ENCODE measurements at places on chromosomes 6 and 20.

DNA sequence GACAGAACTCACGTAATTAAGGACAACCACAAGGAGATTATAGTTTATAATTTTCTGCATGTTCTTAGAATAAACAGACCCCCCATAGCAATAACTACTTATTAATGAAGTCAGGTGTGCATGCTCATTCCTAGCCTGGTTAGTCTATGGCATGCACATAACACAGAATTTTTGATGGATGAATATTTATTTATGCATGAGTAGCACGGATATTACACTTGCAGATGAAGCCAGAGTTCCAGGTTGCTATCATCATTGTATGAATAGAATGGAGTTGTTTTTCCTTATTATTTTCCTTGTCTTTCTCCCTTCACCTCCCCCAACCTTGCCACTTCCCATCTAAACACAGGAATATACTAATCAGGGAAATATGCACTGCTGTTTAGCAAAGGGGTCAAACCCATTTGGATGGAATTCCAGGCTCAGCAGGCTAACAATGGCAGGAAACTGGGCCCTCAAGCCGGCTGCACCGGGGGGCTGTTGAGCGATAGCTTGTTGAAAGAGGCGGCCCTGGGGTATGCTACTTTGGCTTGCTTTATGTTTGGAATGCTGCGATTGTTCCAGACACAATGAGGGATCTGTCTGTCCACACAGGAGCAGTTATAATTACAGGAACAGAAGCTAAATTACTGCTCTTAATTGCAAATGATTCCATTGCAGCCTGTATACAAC is 112.6 kb downstream of the TMEM170B start:
- no peak for DNase-seq

DNA sequence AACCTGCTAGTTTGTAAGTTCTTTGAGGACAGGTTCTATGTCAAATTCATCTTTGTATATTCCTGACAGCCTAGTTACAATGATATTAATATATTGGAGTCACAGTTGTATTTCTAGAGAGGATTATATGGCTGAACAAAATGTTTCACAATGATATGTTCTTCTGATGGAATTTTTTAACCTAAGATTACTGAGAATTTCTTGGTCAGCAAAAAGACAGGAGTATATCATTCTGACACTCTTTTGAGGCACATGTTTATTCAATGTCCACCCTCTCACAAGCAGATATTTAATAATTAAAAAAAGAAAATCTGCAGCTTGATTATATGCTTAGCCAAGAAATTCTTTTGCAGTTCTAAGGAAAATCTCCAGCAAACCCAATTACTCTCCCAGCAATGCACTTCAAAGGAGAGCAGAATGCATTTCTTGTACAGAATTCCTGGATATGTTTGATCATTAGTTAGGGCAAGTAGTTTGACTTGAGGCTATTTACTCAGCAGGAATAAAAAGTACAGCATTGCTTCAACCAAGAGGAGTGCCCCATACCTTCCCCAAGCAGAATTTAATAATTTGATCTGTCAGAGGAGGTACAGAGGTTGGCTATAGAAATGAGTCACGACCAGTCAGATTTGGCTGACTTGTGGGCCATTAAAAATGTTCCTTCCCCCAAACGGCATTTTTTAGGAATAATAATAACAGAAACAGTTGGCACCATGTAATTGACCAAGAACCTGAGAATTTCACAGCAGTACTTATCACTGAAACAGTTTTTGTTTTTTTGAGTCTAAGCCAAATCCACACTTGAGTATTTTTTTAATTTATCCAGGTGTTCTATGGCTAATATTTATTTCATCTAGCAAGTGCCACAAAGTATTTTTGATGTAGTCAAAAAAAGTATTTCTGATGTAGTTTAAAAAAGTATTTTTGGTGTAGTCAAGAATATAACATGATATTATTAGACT is 508.1 kb upstream of the FLRT3 start:
- DNase-seq, result no peak

GRCh38 chr6:12548526-12548925 is 168.0 kb upstream of the PHACTR1 start:
- DNase-seq, result no peak

DNA sequence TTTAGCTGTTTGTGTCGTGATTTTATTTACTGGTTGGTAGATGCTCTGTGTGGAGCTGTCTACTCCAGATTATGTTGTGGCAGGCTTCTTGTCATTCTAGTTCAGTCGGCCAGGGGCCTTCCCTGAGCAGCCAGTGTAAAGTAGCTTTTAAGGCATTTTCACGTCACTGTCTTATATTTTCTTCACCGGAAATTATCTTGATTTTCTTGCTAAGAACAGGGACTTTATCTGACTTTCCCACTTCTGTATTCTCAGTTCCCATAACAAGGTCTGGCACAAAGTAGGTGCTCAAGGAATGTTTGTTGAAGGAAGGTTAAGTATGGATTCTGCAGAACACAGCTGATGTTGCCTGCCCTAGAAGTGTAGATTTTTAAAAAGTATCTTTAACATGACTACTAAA is 868 bp downstream of the LTV1 start:
- DNase-seq, result no peak

DNA sequence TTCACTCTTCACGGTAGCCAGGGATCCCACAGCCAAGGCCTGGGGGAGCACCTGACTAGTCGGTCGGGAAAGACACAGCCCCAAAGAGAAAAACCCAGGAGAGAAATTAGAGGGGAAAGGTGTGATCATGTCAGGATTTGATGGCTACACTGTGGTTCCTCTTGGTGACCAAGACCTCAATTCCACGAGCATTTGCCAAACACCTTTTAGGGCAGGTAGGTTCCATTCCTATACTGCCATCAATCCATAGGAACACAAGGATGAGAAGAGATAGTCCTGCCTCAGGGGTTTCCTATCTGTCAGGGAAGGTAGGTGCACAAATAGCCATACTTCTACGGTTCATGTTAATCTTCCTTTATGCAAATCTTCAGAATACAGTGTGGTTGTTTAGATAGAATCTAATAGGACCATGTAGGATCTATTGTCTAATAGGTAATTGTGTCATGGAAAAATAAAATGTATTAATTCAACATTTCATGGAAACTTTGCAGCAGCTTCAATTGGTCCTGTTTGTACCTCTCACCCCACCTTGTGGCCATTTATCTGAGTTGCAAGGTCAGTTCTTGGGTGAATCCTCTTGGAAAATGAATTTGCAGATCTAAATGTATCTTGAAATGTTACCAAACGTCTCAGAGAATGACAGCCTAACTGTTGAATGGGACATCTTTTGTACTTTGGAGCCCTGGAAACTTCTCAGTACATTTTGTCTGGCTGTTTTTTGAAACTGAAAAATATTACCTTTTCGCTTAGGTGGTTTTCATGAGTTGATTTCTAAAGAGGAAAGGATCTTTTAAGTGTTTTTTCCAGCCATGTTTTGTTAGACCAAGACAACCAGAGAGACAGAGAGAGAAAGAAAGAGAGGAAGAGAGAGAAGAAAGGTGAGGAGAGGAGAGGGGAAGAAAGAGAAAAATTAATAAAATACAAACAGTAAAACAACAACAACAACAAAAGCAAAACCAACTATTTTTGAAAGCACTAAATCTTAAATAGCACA is 33.7 kb upstream of the IYD start:
- DNase-seq, result peak; percentile 67

GRCh38 chr6:95083506-95083905 is 493.8 kb upstream of the MANEA start:
- DNase-seq, result no peak

DNA sequence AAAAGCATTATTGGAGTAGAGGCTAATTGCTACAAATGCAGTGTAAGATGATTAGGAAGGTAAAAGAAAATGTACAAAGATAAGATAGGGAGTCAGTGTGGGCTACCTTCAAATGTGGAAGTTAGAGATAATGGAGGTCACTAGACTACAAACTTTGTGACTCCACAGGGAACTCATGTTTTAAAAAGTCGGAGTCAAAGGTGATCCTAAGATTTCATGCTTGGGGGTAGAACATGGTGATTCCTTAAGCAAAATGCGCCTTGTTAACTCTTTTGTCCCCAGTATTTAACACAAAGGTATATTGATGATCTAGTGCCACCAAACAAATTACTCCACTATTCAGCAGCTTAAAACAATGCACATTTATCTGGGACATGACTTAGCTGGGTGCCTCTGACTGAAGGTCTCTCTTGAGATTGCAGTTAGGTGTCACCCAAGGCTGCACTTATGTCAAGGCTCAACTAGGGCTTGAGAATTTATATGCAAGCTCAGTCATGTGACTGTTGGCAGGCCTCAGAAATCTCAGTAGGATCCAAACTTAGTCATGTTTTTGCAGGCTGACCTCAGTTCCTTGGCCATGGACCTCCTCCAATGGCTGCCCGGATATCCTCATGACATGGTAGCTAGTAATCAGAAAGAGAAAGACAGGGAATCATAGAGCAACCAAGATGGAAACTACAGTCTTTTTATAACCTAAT is 11.4 kb upstream of the SNX9 start:
- DNase-seq, result no peak

- no peak for DNase-seq
These were observed 76.1 kb upstream of the SLC4A11 start for GRCh38 chr20:3315136-3315535.

- peak; percentile 71 for DNase-seq
These were observed 66.3 kb upstream of the DST start for GRCh38 chr6:56708810-56709597.

DNA sequence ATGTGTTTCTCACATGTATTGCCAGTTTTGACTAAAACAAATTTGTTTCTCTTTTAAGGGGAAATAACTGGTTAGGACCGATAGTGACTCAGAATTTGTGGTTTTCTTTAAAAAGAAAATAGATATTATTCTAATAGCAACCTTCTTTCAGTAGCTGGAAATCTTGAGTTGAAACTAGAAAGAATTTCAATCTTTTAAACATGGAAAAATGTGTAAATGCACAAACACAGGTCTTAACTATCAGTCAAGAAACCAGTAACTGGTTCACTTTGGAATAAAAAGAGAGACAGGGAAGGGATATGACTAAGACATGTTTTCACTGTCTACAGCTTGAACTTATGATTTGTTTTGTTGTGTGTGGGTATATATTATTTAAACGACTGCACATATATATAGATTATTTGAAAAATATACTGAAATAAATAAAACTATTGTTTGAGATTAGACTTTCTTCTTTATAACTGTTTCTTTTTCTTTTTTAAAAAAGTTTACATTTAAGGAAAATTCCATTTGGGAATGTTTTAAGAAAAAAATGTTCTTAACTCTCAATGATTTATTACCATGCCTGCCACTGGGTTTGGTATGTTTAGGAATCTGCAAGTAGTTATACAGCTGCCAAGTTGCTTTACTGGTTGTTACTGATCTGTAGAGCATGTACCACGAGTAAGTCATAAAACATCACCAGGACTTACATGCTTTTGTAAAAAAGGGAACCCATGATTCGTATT is 753.3 kb upstream of the MARCKS start:
- no peak for DNase-seq

DNA sequence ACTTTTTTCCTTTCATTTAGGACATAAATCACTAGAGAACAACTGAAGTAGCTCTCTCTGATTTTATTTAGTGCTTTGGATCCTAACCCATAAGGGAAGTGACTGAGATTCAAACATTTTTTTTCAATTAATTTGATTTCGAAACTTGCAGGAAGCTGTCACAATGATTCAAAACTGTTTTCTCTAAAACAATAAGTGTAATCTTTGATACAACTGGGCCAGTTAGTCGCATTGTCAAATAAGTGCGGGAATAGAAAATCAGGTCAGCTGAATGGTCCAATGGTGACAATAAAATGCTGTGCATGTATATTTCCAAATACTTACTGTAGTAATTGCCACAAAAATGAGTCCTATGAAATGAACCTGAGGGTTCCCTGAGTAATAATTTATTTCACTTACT is 930.8 kb downstream of the TFAP2A start:
- DNase-seq, result no peak

All from NCI-H524 (cell line).